ENCODE measurements at places on chromosomes 11 and 22.

- no peak for DNase-seq
Observed at GRCh38 chr11:41334007-41334933, 125.2 kb downstream of the LRRC4C start.

- no peak for DNase-seq
Observed at GRCh38 chr22:17513612-17514011, 49.7 kb upstream of the SLC25A18 start.

- no peak for DNase-seq
Observed at GRCh38 chr22:42794551-42795510, 62.2 kb downstream of the ARFGAP3 start.

DNA sequence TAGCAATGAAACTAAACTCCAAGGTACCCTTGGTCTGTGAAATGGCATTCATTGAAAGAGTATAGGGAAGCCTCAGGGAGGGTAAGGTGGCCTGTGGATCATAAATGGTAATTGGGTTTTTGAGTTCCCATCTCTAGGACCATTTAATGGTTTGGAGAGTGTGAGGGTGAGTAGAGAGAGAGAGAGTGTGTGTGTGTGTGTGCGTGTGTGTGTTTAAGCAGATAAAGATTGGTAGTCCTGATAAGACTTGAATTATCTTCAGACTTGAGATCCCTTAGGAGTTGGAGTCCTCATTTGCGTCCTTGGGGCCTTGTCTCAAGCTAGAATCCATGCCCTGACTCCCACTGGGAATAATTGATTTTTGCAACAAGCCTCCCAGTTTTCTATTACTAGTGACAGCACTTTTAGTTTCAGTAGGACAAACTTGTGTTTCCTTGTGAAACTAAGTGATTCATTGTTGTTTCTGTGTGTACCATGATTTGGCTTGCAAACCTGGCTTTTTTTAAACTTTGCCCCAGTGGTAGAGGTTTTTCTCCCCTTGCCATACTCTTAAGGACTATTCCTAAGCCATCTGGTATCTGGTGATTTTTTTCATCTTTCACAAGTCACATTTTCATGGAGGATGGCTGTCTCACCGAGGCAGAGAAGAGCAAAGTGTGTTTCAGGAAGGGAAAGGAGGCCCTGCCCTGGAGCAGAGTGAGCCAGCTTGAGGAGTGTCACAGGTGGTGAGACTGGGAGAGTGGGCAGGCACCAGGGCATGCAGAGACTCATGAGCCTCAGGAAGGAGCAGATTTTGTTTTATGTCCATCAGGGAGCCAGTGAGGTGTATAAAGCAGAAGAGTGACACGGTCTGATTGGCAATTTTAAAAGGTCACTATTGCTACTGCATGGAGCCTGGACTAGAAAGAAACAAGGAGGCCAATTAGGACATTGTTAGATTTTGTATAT is 26.7 kb downstream of the ALKBH3 start:
- no peak for DNase-seq

GRCh38 chr11:65290448-65291165 is 24.1 kb upstream of the CDC42EP2 start:
- DNase-seq, result no peak

DNA sequence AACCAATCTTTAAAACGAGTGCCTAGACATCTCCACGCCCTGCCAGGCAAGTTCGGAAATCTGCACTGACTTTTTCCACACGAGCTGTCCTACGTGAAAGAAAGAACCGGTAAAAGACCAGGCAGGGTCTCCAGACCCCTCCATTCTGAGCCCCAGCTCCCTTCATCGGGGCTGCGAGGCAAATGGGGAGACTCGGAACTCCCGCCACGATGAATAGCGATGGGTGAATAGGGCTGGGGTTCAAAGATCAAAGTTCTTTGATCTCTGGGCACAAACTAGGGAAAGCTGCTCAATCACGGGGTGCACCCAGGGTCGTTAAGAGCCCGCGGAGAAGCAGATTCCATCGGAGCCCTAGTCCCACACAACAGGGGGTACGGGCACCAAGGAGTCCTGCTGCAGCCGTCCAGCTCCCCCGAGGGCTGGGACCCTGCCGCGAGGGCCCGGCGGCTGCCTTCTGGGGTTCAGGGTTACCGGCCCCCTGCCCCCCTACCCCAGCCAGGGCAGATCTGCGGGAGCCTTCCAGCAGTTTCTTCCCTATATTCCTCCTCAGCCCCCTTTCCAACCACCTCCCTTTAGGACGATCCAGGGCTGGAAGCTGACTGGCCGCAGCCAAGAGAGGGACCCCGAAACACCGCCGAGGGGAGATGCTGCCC is 1.1 kb downstream of the LRP4 start:
- no peak for DNase-seq

GRCh38 chr11:47514825-47515647 is 37.9 kb downstream of the CELF1 start:
- DNase-seq, result no peak

- no peak for DNase-seq
Observed at GRCh38 chr11:16832193-16832539, 93.7 kb downstream of the C11orf58 start.

GRCh38 chr11:35539781-35540281 is 14.4 kb upstream of the PAMR1 start:
- DNase-seq, result no peak

DNA sequence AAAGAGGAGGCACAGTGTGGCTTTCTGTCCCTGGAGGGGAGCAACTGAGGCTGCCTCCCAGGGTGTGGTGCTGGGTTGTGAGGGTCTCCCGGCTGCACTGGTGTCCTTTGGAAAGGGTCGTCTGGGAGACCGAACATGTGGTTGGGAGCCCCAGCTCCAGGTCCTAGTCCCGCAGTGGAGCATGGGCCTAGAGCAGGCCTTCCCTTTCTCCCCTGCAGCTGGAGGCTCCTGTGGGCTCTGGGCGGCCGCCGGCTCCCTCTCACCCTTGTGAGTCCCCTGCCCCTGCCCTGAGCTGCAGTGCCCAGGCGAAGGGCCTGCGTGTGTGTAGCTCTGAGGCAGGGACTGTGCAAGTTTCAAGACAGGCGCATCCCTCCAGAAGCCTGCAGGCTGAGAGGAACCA is 1492.7 kb downstream of the BRD1 start:
- no peak for DNase-seq
